ENCODE measurements at places on chromosomes 13 and 19. TPM values are rescaled to one million over a fixed set of nuclear protein-coding genes. Genes with fewer than 3 reads are reported as not detected.
A peak's percentile ranks its signal among the peaks of the same experiment; 100 is the strongest.

DNA sequence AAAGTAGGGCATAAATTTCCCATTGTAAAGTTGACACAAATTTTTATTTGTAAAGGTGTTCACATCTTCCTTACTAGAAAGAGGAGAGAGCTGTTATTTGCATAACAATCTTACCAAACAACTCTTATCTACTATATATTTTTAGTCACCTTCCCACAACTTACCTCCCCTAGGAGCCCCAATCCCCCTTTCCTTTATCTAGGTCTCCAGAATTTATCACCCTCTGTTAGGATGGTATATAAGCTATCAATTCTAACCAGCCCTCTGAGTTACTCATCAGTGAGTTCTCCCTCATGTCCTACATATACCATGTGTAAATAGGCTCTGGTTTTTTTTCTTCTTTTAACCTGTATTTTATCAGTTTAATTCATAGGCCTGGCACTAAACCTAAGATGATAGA, 62.2 kb downstream of the DCT start:
- DNase-seq, result no peak

CFD gene
- total RNA-seq, result 477 TPM

DNA sequence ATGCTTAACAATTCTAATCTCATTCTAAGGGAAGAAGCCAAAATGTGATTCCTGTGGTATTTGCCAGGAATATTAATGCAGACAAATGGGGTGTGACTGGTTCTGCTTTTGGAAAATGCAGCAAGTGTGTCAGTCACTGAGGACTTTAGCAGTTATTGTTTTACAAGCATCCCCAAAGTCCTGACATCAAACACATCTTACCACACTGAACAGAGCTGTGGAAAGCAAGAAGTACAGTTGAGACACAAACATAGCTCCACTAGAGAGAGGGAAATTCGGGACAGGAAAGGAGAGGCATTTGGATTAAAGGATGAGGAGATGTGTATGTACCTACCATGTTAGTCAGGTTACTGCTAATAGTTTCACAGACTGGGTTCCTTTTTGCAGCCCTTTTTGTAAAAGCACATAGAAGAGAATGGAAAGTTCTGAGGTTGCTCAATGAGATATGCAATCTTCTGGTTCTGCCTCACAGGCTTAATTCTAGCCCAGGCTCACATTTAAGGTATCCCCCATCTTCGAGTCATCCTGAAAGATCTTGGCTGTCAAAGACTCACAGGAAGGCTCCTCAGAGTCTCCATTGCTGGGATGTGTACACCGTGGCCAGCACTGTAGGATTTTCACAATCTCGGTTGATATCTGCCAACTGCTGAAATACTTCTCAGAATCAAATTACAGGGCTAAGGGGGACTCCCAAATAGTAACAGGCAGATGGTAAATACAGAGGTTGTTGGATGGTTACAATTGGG, 316.6 kb downstream of the DNAJC15 start:
- no peak for DNase-seq

DNA sequence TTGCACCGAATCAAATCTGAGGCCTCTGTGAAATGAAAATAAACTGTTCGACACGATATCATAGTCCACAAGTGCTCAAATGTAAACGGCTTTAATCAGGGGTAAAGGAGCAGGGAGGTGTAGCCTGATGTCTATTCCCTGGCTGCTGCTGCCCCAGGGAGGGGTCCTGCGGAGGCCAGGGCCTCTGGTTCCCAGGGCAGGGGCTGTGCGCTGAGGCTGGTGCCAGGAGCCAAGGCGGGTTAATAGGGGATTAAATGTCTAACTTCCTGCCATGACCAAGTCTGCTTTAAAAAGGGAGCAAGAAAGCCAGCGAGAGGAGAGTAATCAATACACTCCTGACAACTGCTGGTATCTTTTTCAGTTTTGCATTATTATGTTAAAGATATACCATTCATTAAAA, 59.4 kb downstream of the ZNF536 start:
- no peak for DNase-seq

- no peak for DNase-seq
These were observed 187.5 kb downstream of the GPC6 start for GRCh38 chr13:93413972-93414717.

DNA sequence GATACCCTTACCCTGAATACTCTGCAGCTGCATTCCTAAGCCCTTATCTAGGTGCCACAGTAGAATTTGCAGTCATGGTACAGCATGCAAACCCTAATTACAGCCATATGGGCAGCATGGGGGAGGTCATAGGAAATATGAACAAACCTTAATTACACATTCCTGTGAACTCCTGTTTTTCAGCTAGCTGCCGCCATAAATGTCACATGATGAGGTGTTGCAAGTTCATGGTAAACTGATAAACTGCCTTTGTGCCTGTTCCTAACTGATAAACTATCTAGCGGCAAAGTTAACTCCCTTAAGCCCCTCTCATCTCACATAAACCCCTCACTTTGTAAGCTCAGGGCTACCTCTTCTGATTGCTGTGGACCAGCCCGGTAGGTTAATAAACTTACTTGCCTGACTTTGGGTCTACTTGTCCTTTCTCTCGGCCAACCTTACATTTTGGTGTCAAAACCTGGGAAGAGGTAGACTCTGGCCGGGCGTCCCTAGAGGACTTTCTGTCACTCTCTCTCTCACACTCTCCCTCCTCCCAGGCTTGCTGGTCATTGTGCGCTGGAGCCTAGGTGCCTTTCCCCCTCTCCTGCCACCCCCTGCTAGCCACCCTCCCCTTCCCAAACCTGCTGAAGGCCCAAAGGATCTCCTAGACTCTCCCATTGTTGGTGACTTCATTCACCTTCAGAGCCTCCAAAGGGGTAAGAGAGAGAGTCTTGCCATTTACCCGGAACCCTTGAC, 43.3 kb downstream of the ZNF93 start:
- DNase-seq, result no peak

DNA sequence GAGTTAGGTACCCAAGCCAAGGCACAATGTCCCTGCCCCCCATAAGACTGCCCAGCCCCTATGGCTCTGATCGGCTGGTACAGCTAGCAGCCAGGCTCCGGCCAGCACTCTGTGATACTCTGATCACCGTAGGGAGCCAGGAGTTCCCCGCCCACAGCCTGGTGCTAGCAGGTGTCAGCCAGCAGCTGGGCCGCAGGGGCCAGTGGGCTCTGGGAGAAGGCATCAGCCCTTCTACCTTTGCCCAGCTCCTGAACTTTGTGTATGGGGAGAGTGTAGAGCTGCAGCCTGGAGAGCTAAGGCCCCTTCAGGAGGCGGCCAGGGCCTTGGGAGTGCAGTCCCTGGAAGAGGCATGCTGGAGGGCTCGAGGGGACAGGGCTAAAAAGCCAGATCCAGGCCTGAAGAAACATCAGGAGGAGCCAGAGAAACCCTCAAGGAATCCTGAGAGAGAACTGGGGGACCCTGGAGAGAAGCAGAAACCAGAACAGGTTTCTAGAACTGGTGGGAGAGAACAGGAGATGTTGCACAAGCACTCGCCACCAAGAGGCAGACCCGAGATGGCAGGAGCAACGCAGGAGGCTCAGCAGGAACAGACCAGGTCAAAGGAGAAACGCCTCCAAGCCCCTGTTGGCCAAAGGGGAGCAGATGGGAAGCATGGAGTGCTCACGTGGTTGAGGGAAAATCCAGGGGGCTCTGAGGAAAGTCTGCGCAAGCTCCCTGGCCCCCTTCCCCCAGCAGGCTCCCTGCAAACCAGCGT, 3.0 kb upstream of the KMT2B start:
- no peak for DNase-seq

DNA sequence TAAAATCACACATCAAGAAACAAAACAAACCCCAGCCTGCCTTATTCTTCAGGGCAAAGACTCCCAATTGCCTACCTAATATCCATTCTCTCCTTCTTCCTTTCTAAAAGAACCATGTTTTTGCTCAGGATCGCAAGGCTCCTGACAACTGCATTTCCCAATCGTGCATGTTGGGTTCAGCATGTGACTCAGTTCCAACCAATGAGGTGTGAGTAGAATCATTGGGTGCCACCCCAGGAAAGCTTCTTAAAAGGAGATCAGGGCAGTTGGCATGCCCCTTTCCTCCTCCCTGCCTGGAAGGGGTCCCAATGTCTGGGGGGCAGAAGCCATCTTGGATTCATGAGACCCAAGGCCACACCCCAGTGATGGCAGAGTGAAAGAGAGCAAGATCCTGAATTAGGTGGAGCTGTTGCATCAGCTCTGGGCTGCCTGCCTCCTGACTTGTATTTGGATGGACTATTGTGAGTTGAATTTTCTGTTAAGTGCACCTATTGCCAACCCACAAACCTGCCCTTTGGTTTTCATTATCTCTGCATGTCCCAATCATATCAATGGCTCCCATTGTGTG, 26.0 kb upstream of the UBAC2 start:
- DNase-seq, result no peak

DNA sequence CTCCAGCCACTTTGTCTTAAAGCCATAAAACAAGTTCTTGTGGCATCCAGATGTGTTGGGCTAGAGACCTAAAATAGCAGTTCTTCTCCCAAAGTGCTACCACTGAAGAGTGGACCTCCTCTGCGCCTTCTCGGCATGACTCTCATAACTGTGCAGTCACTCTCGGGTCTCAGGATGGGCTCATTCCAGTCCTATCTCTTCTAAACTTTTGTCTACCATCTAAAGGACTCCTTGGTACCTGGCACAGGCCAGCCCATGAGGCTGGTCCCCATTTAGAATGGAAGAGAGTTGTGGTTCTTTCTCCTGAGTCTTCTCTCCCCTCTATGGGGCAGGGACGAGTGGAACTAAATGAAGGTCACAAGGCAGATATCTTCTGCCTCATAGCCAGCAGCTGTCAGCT, 272.0 kb upstream of the TMTC4 start:
- no peak for DNase-seq

LATS2 gene
- total RNA-seq, result 22.5 TPM

CEBPA gene
- 3.4 TPM for total RNA-seq

- DNase-seq, result no peak
These were observed 14.4 kb upstream of the RETN start for GRCh38 chr19:7654401-7654800.

GRCh38 chr19:31257426-31258130, 91.7 kb downstream of the TSHZ3 start:
- DNase-seq, result no peak

GRCh38 chr13:46662690-46663089, 109.7 kb downstream of the LRCH1 start:
- DNase-seq, result no peak

TJP3 gene
- not detected for total RNA-seq

GRCh38 chr19:2064395-2064787, 13.3 kb upstream of the MKNK2 start:
- peak; percentile 61 for DNase-seq

SPACA4 gene
- total RNA-seq, result not detected

DNA sequence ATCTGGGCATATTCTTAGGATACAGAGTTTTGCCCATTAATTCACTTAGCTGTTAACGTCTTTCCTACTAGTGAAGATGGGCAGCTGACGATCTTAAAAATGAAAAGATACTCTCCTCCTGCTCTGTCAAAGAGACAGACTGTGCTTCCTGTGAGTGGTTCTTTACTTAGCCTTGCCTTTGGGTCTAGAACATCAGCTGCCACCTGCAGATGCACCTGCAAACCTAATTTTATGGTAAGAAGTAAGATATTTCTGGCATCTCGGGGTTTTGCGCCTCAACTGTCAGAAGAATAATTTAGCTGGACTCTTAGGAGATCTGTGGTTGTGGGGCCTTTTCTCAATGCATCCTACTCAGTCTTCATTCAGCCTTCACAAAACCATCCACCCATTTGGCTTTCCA, 36.2 kb downstream of the TRPC4 start:
- DNase-seq, result no peak

DGKH gene
- total RNA-seq, result 4.2 TPM

MAST1 gene
- not detected for total RNA-seq
